ENCODE measurements at places on chromosomes 3 and 15. TPM values are rescaled to one million over a fixed set of nuclear protein-coding genes. Genes with fewer than 3 reads are reported as not detected.
A peak's percentile ranks its signal among the peaks of the same experiment; 100 is the strongest.

Gene GOLGA8K
- not detected for total RNA-seq

- H3K4me3 ChIP-seq: no peak overlapping the region
- no peaks in the 10 kb centered on the region for H3K27me3 ChIP-seq
- no peaks in the 10 kb centered on the region for H3K36me3 ChIP-seq
- DNase-seq: no peak
Measured at GRCh38 chr3:134077649-134078161, 48.0 kb upstream of the SLCO2A1 start.

GRCh38 chr3:17155951-17156350 is 271.2 kb downstream of the PLCL2 start:
- no peaks in the 10 kb centered on the region for H3K27me3 ChIP-seq
- H3K4me3 ChIP-seq: no peak overlapping the region
- H3K4me1 ChIP-seq: peaks cover 25% of the 10 kb centered on the region
- no peak for DNase-seq
- H3K27ac ChIP-seq: no peak overlapping the region

DNA sequence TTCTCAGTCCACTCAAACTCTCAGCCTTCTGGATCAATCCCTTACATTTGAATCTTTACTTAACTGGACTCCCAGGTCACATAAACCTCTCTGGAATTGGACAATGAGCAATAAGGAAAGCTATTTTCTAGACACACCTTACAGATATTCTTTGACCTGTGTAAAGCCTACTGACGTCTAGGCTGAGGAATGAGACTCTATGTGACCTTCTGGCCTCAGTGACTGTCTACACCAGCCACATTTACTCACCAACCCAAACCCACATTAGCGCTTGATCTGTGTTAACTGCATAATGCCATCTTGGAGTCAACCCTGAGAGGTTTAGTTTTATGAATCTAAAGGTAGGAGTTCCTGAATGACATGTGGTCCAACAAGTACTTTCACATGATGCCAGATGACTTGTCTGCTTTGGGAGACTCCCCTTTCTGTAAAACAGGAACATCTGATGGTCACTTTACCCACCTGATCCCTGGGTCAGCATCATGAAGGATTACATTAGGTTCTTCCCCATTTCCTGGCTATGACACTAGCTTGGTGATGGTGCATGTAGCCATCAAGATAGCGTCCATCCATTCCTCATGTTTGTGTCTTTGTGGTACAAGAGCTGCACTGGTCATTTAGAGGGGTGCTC is 11.4 kb upstream of the COMMD2 start:
- DNase-seq: no peak
- peaks cover 22% of the 10 kb centered on the region for H3K27me3 ChIP-seq
- no peak overlapping the region for H3K4me3 ChIP-seq
- H3K4me1 ChIP-seq: no peaks in the 10 kb centered on the region

DNA sequence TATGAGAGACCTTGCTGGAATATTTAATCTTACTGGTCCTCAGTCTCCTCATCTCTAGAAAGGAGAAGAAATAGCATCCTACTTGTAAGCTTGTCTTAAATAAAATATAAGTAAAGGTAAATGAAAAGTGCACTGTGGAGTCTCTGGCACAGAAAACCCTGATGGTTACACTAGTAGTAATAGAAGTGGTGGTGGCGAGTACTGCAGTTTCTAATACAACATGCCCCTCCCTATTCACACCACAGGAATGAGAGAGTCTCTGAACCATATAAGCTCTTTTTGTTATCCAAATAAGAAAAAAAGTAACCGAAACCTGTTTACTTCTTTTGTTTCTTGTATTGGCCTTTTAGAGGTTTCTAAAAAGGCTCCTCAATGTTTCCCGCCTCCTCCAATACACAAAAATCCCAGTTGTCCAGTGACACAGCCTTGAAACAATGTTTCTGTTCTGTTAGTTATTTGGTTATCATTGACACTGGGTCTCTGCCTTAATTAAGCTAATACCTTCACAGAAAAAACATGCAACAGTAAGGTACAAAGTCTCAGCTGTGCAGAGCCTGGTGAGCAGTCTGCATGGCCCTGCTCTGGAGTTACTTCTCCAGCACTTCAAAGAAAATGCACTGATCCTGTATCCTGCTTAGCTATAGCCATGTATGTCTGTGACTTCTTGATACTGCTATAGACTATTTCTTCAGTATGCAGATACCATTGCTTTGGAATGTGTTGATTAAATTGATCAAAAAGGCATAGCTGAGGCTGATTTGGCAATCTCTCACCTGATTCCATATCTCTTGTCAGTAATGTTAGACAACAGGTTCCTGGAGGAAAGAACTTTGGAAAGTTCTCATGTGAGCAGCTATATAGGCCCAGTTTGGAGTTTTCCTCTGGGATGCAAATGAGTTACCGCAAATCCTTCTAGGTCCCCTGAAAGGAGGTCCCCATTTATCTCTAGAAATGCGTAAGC is 315.6 kb upstream of the IL12A start:
- no peak overlapping the region for H3K4me3 ChIP-seq
- no peak overlapping the region for H3K27ac ChIP-seq
- H3K36me3 ChIP-seq: no peaks in the 10 kb centered on the region

DNA sequence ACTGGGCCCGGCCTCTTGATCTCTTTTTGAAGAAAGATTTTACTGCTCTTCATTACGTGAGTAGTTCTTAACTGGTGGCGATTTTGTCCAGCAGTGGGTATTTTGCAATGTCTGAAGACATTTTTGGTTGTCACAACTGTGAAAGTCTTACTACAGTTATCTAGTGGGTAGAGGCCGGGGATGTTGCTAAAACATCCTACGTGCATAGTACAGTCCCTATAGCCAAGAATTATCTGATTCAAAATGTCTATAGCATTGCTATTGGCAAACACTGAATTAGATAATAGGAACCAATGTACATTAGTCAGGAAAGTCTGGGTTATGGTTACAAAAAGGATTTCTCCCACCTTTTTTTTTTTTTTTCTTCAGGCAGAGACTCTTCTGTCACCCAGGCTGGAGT is 38.1 kb downstream of the FOXL2 start:
- H3K27ac ChIP-seq: no peak overlapping the region
- no peaks in the 10 kb centered on the region for H3K27me3 ChIP-seq
- no peaks in the 10 kb centered on the region for H3K4me1 ChIP-seq
- no peaks in the 10 kb centered on the region for H3K36me3 ChIP-seq

DNA sequence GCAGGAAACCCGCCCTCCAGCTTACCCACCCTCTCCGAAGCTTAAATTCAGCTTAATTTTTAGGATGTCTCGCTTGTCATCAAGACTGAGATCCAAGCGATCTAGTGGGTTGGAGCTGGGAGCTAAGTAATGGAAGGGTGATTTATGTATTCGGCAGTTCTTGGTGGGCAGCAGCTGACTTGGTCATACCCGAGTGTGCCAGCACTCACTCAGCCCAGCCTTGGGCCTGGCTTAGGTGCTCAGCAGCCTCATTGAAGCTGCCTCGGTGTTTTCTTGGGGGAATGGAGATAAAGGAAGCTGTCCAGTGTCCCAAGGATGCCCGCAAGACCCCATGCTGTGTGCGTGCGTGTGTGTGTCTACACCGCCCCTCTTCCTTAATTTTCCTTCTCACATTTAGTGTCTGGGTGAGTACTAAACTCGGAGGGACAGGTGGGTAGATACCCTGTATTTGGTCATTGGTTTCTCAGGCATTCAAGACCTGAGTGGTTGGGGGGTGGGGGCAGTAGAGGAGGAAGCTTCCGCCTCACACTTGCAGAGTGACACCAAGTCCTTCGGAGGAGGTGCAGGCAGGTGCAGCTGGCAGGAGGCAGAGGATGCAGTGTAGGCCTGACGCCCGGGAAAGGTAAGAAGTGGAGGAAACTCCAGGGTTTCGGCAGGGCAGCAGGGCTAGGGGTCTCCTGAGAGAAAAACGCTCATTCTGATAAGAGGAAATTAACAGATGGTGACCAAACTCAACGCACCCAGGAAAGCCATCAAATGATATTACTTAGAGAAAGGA is 92.8 kb downstream of the PCSK6 start:
- H3K27ac ChIP-seq: no peak overlapping the region
- peaks cover 22% of the 10 kb centered on the region for H3K27me3 ChIP-seq

DNA sequence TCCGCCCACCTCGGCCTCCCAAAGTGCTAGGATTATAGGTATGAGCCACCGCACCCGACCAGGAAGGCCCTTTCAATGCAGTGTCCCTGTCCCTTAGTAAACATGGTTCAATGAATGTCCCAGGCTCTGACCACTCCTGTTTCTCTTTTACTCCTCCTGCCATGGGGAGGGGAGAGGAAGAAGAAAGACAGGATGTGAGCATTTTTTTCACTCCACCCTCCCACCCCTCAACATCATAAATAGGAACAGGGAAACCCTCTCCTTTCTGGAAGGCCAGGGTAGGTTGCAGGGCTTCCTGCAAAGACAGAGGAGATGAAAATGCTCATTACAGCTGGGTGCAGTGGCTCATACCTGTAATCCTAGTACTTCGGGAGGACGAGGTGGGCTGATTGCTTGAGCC is 7.5 kb upstream of the TATDN2 start:
- no peak for DNase-seq
- H3K36me3 ChIP-seq: peaks cover 33% of the 10 kb centered on the region
- peak overlapping the region; percentile 50 for H3K27ac ChIP-seq
- no peaks in the 10 kb centered on the region for H3K27me3 ChIP-seq
- no peak overlapping the region for H3K4me3 ChIP-seq
